Stimulated activated CD8-positive, alpha-beta memory T cell treated with anti-CD3 and anti-CD28 coated beads, Interleukin-2, amount 100 ng/mL, for 48 hours (primary cell): ENCODE measurements at places on chromosomes 11 and 22.

GRCh38 chr11:65135633-65136145 is 1.4 kb upstream of the SYVN1 start:
- no peak for DNase-seq

DNA sequence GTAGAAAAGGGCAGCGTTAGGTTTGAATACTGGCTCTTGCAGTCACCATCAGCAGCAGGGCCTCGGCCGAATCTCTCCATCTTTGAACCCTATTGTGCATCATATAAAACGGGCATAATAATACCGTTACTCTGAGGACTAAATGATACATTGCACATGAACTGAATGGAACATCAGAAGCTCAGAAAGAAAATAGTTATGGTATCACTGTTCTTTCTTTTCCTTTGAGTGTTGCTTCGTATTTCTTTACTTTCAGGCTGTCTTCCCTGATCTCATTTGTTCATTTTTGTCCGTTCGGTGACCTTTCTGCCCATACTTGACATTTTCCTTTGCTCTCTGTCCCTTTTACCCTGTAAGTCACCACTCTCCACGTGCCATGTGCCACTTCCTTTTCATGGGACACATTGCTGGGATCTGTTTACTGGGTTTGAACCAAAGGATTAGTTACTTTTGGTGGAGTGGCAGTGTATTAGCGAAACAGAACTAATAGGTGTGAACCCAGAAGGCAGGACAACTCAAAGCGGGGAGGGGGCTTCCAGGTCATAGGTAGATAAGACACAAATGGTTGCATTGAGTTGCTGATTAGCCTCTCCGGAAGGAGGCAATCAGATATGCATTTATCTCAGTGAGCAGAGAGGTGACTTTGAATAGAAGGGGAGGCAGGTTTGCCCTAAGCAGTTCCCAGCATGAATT is 717 bp upstream of the ZNF202 start:
- DNase-seq: no peak

- no peak for DNase-seq
Measured at GRCh38 chr22:31637447-31637890, 24.5 kb downstream of the PISD start.

DNA sequence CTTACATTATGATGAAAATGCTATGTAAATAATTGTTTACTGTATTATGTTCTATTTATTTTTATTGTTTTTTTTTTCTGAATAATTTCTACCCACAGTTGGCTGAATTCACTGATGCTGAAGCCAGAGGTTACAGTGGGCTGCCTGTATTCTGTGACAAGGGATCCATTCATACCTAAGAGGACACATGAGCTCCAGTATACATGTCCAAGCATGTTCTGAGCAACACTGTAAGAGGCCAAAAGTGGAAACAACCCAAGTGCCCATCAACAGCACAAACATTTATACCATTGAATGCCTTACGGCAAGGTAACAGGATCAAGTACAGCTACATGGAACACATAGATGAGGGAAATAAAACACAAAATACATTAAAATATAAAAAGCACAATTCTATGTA is 1.4 kb upstream of the SRSF8 start:
- no peak for DNase-seq

- DNase-seq: no peak
Measured at GRCh38 chr11:125315079-125315740, 150.7 kb downstream of the PKNOX2 start.

- DNase-seq: no peak
Measured at GRCh38 chr11:130830566-130830965, 85.7 kb downstream of the SNX19 start.

GRCh38 chr11:64152841-64153691 is 12.8 kb downstream of the MACROD1 start:
- DNase-seq: peak; percentile 67

DNA sequence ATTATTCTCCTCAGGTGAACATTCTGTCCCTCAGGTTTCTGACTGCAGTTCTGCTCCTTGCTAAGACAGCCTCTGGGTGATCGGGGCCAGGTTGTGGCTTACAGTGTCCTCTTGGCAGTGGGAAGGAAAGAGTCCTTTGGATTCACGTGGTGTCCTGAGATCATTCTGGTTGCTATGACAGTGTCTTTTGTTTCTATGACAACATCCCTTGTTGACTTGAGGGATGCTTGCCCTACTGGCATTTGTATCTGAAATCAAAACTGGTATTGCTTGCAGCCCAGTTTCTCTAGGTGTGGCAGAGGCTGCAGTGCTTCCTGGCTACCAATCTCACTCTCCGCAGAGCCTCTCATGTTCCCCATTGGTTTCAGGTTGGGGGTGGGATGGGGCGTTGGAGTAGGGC is 151.8 kb upstream of the CCDC90B start:
- DNase-seq: no peak

DNA sequence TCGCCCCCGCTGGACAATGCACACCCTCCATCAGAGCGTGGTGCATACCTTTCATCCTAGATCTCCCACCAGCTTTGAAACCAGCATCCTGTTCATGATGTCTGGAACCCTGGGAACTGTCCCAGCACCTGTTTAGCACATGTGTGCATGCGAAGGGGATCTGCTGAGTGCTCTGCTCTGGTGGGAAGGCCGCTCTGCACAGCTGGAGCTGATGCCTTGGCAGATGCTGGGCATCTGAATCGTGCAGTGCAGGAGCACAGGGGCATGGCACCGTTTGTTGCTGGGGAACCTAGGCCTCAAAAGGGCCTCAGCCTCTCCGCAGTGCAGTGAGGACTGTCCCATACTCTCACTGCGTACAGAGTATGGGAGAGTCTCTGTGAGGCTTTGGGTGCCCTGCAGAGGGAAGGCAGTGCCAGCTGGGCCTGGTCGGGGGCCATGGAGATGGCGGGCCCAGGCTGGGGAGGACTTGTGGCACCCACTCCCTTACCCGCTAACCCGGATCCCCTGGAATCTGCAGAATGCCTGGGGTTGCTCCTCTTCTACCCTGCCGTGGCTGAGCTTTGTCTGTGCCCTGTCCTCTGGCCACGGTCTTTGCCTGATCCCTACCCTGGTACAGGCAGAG is 72.9 kb upstream of the ATXN10 start:
- no peak for DNase-seq

- no peak for DNase-seq
Measured at GRCh38 chr11:89293965-89294679, 116.4 kb downstream of the TYR start.

DNA sequence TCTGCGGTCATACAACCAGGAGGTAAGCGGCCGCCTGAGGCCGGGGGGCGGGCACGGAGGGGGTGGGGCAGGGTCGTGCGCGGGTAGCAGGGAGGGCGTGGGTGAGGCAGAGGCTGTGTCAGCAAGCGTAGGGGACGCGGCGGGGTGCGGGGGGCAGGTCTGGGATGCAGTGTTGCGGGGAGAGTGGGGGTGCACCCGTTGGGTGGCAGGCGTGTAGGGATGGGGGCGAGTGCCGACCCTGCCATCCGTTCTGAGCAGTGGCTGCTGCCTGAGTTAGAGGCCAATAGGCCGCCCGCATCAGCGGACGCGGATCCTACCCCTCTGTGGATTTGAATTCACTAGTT is 1.4 kb downstream of the RIC8A start:
- DNase-seq: peak; percentile 21

DNA sequence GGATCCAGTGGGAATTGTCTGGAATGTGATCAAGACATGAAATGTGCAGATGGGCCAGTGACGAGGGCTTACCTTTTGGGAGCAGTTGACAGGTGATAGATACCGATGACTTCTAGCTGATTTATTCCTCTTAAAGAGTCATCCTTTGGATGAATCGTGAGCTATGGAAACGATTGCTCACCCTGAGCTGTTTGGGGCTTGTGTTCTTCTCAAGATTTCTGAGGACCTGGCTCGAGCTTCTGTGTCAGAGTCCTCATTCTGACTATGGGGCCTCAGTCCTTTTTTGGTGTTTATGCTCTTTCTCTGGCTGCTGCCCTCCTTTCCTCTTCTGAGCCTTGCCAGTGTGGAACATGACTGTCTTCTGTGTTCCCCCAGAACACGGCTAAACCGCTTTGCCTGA is 11.9 kb upstream of the AMPD3 start:
- DNase-seq: no peak

- no peak for DNase-seq
Measured at GRCh38 chr22:20295262-20296064, 24.4 kb downstream of the DGCR6L start.

DNA sequence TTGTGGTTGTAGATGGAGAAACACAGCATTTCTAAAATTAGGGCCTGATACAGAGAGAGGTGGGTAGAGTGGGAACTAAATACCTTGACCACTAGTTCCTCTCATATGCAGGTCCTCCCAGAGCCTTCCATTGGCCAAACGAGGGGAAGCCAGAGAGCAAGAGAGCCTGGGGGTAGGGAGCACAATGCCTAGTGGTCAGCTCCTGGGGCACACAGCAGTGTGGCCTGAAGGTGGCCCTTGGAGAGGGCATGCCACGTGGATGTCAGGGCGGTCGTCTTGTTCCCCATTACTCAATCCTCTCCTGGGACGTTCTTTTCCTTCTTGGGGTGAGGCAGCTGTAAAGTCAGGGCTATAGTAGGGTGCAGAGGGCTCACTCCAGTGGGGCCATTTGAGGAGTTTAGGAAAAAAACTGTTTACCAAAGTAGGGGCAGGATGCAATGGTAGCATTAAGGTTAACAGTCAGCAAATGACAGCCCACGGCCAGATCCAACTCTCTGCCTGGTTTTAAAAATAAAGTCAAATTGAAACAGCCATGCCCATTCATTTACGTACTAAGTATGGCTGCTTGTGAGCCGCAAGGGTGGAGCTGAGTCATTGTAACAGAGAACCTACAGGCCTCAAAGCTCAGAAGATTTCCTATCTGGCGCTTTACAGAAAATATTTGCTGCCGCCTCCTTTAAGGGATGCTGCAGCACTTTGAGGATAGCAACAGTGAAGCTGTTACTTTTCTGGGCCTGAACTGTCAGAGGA is 7.6 kb downstream of the MYO18B start:
- DNase-seq: peak; percentile 23

GRCh38 chr11:8221046-8221723 is 42.5 kb downstream of the LMO1 start:
- no peak for DNase-seq

DNA sequence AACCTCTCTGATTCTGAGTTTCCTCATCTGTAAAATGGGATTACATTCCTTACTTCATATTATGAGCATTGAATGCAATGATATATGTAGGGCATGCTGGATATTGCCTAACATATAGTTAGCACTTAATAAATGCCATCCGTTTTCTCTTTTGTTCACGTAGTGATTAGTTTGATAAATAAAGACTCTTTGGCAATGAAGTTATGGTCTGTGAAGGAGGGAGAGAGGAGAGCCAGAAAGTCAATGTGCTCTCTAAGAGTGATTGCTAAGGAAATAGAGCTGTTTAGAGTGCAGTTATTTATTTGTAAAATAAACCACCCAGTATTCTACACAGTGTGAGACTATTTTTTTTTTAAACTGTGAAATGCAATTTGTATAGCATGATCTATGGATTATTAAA is 207.9 kb upstream of the E2F8 start:
- no peak for DNase-seq

DNA sequence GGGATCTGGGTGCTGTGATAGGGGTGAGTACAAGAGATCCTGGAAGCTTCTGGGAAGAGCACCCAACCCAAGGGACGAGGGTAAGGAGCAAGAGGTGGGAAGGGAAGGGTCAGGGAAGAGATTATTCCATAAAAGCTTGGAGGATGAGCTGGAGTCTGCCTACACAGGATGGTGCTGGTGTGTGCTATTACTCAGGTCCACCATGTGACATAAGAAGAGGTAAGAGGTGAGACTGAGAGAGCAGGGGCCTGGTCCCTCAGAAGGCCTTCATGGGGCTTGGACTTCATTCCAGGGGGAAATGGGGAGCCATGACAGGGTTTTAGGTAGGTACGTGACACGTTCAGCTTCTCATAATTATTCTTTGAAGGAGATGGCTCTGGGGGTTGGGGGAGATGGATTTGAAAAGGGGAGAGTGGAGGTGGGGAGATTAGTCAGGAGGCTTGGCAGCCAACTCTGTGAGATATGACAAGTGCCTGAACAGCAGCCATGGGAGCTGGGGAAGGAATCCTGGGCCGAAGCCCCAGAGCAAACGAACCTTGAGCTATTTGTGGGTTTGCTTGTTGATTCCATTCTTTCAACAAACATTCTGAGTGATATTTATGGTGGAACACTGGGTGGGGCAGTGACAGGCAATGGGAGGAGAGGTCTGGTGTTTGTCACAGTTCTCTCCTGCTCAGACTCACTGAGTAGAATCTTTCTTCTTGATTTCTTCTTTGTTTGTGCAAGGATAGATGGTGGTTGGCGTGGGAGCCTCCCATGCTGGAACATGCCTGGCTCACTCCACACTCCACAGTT is 11.2 kb upstream of the NCAM1 start:
- DNase-seq: no peak

- no peak for DNase-seq
Measured at GRCh38 chr22:30327864-30328345, 1.2 kb upstream of the TBC1D10A start.

GRCh38 chr22:35419756-35420155 is 19.8 kb downstream of the MCM5 start:
- DNase-seq: no peak

GRCh38 chr11:65488273-65489034 is 10.4 kb upstream of the MALAT1 start:
- no peak for DNase-seq

DNA sequence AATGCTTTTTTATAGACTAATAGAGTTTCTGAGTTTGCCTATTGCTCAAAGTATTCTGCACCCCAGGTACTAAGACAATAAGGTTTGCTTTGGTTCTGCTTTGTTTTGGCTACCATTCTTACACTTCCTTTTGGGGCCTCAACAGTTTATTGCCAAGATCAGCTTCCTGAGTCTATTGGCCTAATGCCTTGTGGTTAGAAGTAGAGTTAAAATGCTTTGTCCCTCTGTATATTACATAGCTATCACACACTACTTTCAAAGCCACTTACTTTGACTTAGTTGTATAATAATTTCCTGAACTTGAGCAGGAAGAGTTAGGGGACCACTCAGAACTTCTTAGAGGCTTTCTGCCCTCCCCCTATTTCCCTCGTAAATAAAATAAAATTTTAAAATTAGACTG is 96.5 kb downstream of the DLG2 start:
- no peak for DNase-seq

GRCh38 chr11:105507496-105508254 is 102.2 kb upstream of the GRIA4 start:
- DNase-seq: no peak

DNA sequence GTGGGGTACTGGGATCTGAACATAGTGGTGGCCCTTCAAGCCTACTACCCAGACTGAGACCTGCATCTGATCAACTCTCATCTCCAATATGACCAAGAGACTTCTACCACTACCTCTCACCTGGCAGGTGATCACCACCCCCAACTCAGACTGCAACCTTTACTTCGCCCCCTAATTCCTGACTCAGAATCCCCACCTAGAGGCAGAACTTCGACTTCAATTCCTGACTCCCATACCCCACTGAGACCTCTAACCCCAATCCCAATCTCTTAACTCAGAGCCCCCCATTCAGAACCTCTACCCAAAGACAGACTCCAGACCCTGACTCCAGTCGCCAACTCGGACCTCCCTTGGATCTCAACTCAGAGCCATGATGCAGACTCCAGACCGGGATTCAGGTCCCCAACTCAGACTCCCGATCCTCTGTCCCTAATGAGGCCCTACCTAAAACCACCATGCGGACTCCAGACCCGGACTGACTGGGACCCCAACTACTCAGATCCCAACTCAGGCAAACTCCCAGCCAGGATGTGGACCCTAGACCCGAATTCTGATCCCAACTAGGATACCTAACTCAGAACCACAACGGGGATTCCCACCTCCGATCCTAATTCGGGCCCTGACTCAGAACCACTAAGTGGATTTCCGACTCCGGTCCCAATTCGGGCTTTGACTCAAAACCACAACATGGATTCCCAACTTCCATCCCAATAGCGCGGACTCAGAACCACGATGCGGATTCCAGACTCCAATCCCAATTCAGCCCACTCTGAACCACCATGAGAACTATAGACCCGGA is 1.2 kb downstream of the KCNQ1OT1 start:
- no peak for DNase-seq
